ENCODE measurements at places on chromosomes 6 and 20. TPM values are rescaled to one million over a fixed set of nuclear protein-coding genes. Genes with fewer than 3 reads are reported as not detected.

DHX16 gene
- 28.4 TPM for total RNA-seq

LRRC73 gene
- 1.6 TPM for total RNA-seq

DNA sequence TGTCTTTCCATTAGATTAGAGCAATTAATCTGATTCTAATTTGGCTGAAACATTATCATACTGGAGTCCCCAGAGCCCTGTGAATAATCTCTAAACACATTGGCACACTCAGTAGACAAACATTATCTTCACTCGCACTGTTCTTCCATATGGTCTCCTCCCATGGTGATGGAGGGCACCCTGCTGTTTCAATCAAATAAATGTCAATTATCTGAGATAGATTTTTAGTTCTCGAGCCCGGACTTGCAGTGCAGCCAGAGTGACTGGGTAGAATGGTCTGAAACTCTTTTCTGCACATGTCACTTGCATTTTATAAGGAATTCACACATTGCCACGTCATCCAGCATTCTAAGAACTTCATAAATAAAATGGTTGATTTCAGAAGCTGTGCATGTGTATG lies 90.6 kb upstream of the MAP3K7 start:
- no peaks in the 10 kb centered on the region for H3K36me3 ChIP-seq
- H3K4me3 ChIP-seq, result no peak overlapping the region
- H3K27me3 ChIP-seq, result no peaks in the 10 kb centered on the region
- DNase-seq, result no peak

DNA sequence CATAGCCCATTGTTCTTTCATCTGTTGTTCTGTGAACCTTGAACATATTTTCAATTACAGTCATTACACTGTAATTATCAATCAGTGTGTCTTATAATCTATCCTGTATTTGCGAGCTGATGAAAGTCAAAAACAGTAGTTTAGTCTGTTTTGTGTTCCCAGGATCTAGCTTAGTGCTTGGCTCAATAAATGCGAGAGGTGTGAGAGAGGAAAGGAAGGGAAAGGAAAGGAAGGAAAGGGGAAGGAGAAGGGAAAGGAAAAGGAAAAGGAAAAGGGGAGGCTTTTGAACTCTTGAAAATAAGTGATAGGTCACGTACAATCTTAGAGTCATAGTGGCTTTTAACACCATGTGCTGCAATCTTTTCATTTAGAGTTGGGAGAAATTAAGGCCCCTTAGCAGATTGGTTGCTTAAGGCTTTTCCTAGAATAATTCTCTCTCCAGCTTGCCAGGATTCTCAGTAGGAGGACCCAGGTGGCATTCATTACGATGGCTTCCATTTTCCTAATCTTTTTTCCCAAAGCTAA lies 433.8 kb upstream of the PLCB4 start:
- no peaks in the 10 kb centered on the region for H3K4me1 ChIP-seq
- no peak overlapping the region for H3K27ac ChIP-seq
- H3K4me3 ChIP-seq, result no peak overlapping the region
- H3K36me3 ChIP-seq, result no peaks in the 10 kb centered on the region
